ENCODE measurements at places on chromosomes 3 and 15.

GRCh38 chr15:99165956-99166689 is 61.2 kb downstream of the SYNM start:
- DNase-seq = no peak

DNA sequence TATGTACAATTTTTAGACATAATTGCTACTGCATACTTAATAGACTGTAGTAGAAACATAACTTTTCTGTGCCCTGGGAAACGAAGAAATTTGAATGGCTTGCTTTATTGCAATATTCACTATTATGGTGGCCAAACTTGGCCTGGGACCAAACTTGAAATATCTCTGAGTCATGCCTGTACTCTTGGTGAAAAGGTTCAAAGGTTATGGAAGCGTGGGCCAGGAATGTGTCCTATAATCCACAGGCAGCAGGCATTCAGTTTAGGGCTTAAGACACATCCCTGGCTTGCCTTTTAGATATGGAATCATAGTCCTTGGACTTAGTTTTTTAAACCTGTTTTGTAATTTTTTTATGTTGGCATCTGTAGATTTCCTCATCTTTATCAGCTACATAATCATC is 124.3 kb downstream of the LRIG1 start:
- DNase-seq = no peak

DNA sequence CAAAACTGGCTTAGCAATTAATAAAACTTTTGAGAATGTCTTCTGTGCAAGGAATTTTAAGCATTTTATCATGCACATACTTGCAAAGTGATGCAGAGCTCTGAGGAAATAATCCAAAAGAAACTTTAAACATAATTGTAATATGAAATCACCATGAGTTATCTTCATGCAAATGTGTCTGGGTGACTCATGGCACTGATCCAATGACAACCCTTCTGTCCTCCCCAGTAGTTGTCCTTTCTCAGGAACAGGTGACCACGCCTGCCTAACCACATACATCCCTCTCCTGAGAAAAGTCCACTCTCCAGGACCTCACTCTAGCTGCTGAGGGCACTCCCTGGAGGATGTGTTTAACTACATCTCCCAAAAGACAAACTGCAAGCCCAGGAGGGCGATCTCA is 530.6 kb upstream of the IL12A start:
- no peak for DNase-seq

DNA sequence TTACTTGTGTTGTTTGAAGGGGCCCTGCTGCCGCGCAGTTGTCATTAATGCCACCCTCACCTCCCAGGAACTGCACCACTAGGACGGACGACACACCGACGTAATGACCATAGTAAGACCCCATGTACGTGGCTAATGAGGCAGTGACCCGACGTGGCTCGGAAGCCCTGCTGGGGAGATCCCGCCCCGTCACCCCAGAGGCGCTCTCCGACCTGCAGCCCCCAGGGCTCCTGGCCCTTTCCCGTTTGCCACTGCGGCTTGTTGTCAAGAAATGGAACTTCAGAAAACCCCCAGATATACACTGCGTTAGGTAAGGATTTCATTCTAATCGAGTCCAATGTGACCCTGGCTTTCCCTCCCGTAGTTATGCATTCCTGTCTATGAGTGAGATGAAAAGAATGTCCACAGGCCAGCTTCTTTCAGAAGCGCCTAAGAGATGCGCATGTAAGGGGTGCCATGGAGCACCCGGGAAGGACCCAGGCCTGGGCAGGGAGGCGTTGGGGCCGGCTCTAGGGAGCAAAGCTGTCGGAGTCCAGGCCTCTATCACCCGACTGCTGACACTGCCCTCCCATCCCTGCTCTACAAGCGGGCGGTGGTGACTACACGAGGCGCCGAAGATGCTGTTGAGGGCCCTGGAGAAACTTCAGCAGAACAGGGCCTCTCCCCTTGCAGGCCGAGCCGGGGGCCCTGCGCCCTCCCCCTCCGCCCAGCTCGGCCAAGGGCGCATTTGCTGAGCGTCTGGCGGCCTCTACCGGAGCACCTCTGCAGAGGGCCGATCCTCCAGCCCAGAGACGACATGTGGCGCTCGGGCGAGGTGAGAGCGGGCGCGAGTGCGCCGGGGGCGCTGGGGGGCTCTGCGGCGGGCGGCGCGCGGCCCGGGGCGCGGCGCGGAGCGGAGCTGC is at the start of gene GABRA5:
Gene GABRA5, plus strand, starts transcription at position 765 of the 902 bp plus-strand sequence. CDS start 2,187 bp downstream, outside the sequence.
- DNase-seq = no peak

- no peak for DNase-seq
Observed at GRCh38 chr15:81375461-81375860, 1.4 kb upstream of the TMC3 start.

DNA sequence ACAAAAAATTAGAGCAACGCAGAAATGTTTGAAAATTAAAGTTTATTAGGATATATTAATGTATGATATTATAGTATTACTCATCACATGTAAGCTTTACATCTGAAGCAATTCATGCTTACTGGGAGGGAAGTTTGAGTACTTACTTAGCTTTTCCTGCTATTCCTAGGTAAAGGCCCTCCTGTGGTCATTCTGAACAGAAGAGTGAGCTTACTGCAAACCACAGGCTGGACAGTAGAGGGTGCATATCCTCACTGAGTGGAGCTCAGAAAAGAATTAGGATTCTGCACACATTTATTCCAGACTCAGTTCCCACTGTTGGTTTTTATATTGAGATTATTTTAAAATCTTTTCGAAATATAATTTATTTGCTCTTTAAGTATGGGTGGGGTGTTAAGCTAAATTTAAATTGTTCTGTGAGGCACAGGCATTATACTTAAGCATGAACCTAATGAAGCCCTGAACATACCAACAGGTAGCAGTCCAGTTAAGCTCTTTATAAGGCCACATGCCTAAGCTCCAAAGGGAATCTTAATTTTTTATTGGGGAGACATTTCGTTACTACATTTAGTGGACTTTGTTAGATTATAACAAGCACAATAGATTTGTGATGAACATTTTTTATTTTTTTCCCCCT is 10.2 kb downstream of the MRPS22 start:
- no peak for DNase-seq

DNA sequence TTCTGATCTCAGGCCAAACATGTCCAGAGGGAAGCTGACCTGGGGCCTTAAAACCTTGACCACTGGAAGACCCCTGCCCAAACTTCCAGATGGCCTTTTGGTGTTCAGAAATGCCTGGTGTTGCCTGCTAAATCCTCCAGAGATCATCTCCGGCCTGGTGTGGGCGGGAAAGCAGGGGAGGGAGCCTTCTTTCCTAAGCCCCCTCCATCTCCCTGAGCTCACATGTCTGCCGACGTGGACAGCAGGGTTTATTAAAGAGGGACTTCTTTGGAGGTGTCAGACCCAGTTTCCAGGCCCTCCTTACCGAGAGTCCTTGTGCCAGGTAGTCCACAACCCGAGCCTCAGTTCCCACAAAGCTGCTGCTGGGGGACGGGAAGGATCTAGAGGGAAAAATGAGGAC is 55.9 kb upstream of the SLC6A1 start:
- no peak for DNase-seq

- no peak for DNase-seq
Observed at GRCh38 chr3:13348661-13349396, 71.3 kb downstream of the NUP210 start.

DNA sequence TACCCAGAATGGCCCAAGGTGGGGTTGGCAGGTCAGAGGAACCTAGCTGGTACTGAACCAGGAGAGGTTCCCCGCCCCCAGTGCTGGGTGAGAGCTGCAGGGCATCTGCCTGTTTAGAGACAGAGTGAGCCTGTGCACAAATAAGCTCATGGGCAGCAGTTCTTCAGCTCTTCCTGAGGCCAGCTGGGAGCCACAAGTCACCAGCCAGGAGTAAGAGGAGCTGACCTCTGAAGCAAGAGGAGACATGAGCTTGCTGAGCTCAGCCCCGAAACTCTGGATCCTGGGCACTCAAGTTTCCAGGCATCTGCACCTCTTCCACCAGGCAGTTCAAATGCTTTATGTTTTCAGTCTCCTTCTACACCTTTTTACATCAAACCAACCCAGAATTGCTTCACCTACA is 2.1 kb downstream of the RTP2 start:
- no peak for DNase-seq

- DNase-seq = no peak
Observed at GRCh38 chr3:129116482-129116946, 5.1 kb downstream of the RAB43 start.

GRCh38 chr3:141353652-141354495 is 14.4 kb upstream of the ZBTB38 start:
- DNase-seq = no peak

DNA sequence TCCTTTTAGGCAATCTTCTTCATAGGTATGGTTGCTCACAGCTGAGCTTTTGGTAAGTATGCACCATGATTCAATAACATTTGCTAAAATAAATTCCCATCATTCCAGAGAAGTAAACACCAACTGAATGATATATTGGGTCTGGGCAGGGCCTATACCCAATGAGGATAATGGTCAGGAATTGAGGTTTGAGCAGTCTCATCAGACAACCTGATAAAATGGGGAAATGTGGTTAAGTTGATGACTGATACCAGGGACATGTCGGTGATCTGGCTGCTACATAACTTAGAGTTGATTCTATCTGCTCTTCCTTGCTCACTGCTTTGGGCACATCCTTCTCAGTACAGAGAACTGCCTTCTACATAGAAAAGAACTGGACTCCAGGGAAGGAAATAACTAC is 92.9 kb downstream of the GPR156 start:
- no peak for DNase-seq

DNA sequence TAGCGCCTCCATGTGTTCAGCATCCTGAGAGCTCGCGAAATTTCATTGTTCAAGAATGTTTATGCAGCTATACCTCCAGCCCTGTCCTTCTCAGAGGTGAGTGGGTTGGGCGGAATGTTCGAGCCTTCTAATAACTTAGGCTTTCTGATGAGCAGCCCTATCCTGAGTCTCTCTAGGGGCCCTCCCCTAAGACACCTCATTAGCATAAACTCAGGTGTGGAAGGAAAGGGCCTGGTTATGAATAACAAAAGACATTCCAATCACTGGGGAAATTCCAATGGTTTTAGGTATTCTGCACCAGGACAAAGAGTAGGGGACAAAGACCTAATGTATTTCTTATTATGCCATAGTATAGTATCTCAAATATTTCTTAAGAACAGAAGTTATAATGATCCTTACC is 138.1 kb upstream of the PDZRN3 start:
- peak; percentile 54 for DNase-seq

- DNase-seq = no peak
Observed at GRCh38 chr3:16589120-16589519, 16.1 kb downstream of the DAZL start.

DNA sequence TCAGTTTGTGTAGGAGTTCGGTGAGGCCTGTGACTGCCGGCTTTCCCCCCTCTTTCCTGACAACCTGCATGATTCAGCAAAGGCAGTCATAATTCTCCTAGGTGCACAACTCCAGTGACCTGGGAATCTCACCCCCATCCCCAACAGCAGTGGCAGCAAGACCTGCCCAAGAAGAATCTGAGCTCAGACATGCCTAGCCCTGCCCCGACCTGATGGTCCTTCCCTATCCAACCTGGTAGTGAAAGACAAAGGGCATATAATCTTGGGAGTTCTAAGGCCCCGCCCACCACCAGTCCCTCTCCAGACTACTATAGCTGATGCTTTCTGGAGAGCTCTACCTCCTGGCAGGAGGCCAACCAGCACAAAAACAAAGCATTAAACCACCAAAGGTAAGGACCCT is 44.2 kb upstream of the ZBED2 start:
- no peak for DNase-seq

GRCh38 chr15:61748529-61748928 is 311.7 kb downstream of the VPS13C start:
- DNase-seq = no peak

DNA sequence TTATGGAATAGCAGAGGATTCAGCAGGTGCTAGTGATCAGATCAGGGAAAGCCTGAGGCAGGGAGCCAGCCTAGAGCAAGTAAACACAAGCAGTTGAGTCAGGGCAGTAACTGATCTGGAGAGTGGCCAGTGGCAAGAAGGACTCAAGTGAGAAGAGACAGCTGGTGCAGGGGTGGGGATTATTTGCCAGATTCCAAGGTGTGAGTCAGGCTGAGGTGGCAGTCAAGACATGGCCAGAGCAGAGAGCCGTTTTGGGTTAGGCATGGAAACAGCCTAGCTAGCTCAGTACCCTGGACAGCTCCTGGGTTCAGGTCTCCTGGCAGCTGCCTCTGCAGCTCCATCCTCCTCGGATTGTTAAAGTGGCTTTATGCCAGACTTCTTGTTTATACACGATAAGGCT is 281.9 kb upstream of the ONECUT1 start:
- peak; percentile 83 for DNase-seq

DNA sequence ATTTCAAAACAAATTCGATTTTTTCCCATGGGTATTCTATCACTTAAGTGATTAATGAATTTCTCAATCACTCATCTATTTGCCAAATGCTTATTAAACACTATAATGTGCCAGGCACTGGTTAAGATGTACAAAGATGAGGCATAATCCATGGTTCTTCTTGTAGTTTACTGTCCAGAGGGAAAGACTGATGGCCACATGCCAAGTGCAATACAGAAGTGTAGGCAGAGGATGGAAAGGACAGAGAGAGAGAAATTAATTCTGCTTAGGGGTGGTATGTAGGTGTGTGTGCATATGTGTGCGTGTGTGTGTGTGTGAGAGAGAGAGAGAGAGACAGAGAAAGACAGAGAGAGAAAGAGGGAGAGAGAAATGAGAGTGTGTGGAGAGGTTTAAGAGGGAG is 120.8 kb upstream of the CCNL1 start:
- DNase-seq = no peak

Data from H1 (cell line).